ENCODE measurements at places on chromosomes 11 and 22.

DNA sequence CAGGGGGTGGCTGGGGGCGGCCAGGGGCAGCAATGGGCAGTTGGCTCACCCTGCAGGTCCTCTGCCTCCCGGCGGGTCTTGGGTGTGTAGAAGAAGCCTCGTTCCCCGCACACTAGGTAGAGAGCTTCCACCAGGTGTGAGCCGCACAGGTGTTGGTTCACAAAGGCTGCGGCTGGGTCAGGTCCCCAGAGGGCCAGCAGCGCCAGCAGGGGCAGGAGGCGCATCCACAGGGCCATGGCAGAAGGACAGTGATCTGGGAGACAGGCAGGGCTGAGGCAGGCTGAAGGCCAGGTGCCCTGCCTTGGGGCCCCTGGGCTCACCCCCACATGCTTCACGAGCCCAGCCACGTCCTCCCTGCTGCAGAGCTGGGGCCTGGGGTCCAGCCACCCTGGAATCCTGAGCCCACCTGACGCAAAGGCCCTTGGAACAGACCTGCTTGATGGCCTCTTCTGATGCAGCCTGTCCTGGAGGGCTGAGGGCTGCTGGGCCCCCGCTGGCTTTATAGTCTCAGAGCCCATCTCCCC is at the start of gene INS:
Gene INS, minus strand, starts transcription at position 474 of the 524 bp plus-strand sequence. Its CDS starts 238 bp downstream, at position 236.
- DNase-seq = no peak

DNA sequence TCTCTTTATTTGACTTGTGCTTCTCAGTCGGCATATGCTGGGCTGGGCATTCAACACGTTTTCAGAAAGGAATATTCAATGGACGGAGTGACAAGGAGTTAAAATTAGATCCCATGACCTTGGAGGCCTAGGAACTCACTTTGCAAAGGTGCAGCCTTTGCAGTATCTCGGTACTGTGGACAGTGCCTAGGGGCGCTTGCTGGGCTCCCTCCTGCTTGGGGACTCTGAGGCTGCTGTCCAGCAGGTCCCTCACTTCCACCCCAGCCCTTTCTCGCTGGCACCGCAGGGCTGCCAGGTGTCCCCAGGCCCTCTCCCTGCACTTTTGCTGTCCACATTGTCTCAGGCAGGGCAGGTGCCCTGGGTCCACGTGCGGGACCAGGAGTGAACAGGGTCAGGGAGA is 255.5 kb upstream of the B3GAT1 start:
- no peak for DNase-seq

DNA sequence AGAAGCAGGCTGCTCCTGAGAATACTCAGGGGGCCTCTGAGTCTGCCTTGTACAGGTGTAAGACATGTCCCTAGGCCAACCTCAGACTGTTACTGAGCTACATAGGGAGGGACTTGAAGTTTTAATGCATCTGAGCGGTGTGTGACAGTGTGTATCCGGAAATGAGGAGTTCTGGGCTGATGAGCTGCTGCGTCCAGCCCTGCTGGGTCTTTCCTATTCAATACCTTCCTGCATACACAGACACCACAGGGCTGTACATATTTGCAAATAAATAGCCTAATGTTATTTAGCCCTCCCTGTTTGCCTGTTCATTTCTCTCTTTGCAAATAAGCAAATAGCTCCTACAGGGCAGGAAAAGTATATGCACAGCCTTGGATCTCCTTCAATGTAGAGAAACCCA is 134.7 kb upstream of the KIRREL3 start:
- DNase-seq = no peak

DNA sequence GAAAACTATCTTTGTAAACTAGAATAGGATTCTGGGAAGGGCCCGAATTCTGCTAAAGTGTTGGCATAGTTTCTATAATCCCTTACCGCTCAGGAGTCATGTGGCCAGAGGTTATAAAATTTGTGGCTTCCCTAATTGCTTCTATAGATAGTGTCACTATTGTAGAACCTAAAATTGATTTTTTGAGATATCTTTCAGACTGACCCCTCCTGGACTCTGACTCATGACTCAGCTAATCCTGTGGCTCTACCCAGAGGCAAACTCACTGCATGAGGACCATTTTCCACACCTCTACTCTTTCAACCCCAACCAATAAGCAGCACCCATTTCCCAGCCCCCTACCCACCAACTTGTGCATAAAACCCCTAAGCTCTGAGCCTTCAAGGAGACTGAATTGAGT is 61.8 kb upstream of the PRSS23 start:
- no peak for DNase-seq

DNA sequence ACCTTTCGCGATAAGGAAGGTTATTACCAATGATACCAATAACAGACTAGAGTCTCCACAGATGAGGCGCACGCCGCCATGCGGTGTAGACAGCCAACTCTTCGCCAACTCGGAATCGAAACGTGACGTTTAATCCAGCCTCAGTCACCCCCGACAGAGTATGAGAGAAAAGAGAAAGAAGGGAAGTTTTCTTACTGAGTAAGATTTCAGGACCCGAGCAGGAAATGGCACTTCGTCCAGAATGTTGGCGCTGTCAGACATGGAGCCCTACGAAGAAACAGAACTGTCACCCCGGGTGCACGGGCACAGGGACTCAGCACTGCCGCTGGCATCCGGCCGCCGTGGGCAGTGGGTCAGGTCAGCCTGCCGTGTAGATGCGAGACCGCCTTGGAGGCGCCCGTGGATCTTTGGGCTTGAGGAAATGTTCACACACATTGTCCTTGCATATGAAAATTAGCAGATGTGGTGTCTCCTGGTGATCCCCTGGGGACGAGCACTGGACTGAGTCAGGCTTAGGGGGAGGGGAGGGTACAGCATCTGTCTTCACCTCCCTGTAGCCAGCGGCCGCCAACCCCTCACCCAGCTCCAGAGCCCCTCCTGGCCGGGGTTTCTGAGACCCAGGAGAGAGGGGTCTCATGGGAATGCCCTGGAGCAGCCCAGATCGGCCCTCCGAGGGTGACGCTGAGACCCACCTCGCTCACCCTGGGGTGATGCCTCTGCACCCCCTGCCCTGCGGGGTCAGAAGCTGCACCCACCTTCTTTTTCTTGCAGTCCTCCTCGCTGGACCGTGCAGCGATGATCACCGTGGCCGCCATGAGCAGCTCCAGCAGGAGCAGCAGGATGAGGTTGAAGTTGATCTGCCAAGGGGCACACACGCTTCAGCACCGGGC is 8.3 kb downstream of the MLC1 start:
- no peak for DNase-seq

- DNase-seq = no peak
Observed at GRCh38 chr11:113184498-113184897, 129.9 kb upstream of the TTC12 start.

DNA sequence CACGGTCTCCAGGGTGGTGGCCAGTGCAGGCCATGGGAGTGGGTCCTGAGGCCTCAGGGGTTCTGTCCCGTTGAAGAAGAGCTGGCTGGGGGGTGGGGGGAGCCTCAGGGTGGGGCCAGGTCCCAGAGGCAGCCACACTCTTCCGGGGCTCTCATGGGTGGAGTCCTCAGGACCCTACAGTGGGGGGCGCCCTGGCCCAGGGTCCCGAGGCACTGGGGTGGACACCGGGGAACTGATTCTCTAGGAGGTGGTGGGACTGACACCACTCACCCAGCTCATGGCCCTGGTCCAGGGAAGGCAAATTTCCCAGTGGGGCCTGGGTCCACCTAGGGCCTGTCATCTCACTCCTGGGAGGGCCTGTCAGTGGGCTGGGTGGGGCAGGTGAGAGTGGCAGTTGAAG is 12.8 kb downstream of the GGT5 start:
- DNase-seq = no peak

DNA sequence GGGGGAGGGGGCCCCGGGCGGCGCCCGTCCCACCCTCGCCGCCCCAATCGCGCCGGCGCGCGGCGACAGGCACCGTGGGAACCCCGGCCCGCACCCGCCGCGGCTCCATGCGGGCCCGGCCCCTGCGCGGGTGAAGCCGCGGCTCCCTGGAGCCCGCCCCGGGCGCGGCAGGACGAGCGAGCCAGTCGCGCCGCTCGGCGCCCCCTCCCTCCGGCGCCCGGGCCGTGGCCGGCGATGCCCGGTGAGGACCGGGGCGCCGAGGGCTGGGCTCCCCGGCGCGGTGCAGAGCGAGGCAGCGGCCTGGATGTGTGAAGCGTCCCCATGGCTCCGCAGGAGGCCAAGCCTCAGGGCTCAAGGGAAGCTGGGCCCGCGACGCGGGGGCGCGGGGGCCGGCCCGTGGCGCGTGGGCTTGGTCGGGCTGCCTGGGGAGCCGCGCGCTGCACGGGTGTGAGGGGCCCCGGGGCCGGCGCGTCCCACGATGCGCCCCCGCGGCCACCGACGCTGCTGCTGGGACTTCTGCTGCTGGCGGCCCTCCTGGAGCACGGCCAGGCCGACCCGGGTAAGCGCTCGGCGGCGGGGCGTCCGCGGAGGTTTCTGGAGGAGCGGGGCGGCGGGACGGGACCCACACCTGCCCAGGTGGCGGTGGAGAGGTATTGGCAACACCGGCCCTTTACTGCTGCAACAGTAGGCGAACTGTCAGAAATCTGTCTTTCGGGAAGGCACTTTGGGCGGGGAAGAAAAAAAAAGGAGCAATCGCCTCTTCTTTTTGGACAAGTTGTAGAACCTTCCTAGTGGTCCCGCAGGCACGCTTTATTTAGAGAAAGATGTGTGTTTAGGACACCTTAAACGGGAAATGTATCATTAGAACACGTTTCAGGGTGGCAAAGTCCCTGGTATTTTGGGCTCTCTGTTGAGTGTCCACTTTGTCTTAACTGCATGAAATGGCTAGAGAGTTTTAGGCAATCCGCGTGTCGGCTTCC is 119.4 kb downstream of the HIPK3 start:
- DNase-seq = no peak

DNA sequence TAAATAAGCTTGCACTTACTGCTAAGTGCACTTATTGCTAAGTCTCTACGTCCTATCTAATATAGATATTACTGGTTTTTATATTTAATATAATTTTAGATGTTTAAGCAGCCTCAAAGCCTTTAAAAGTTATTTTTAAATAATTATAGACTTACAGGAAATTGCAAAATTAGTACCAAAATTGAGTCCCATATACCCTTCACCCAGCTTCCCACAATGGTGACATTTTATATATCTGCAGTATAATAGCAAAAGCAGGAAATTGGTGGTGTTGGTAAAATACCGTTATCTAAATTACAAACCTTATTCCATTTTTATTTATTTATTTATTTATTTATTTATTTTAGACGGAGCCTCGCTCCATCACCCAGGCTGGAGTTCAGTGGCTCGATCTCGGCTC is 1.9 kb upstream of the AP1B1 start:
- DNase-seq = no peak

GRCh38 chr22:41201141-41201540 is 4.0 kb upstream of the L3MBTL2 start:
- no peak for DNase-seq
